ENCODE measurements at places on chromosomes 6 and 20.

DNA sequence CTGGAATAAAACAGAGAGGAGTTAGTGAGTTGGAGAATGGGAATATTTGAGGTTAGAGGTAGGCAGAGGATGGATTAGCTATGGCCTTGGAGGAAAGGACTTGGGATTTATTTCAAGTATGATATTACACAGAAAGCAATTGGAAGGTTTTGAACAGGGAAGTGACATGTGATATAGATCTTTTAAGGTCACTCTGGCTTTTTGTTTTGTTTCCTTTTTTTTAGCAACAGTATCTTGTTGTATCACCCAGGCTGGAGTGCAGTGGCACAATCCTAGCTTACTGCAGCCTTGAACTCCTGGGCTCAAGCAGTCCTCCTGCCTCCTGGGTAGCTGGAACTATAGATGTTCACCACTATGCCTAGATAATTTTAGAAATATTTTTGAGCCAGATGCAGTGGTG is 190.3 kb downstream of the UTRN start:
- no peak for DNase-seq

GRCh38 chr6:66538551-66539135 is 831.6 kb upstream of the EYS start:
- no peak for DNase-seq

DNA sequence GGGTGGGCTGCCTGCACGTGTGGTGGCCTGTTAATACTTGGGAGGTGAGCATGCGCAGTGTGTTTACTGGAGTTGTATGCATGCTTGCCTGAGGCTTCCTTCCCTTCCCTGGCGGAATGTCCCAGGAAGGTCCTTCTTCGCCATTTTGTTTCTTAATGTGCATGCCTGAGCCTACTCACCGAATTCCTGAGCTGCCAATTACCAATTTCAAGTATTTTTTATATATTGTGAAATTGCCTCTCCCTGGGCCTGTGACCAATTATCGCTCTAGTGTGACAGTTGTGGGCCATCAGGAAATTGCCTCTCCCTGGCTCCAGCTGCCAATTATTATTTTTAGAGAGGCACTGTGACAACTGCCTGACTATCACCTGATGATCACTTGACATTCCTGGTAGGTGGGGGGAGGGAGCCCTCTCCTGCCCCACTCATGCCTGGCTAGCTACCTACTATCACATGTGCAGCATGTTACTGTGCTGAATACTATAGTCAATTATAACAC is 70.0 kb downstream of the FAM50B start:
- no peak for DNase-seq

DNA sequence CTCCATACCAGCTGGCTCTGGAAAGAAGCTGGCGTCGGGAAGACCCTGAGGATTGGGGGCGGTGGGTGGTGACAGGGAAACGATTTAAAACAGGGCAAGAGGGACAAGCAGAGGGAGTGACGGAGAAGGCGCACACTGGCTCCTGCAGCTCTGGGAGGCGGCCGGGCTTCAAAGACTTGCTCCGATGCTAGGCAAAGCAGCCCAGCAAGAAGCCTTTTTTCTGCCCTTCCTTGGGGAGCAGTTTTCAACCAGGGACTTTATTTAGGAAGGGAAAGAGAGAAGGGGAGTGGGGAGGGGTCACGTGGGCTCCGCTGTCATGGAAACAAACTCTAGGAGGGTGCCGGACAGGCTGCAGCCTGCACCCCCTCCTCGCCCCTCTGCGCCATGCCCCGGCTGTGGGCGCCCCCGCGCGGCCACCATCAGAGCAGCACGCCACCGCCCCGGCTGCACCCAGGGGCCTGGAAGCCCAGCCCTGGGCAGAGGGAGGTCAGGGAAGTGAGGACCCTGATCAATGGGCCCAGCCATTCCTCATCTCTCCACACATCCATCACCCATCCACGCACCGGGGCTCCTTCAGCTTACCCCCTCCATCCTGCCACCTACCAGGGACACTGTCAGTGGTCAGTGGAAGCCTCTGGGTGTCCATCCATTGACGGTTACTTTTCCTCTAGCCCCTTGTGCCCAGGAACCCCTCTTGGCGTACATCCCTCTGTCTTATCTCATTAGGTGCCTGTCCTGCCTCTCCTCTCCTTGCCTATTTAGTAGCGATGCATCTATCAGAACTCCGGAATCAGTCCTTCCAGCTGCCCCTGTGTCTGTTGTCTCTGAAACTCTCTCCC is 66.6 kb upstream of the CCDC167 start:
- DNase-seq = peak; percentile 86

DNA sequence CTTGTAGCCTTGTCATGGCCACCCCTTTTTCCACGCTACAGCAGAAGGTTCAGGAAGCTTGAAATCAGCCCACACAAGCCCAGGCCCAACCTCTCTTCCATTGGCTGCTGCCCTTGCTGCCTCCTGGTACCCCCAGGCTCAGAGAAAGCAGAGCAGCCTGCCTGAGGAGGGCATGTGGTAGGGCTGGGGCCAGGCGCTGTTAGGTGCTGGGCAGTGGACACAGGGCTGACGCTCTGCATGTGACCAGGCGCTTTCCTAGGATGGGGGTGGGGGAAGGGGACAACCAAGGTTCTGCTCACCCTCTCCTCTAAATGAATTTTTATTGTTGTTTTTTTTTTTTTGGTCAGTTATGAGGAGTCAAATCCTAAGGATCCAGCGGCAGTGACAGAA is 36.3 kb upstream of the ID1 start:
- DNase-seq = no peak

- no peak for DNase-seq
Observed at GRCh38 chr6:138499303-138500018, at the start of gene NHSL1. Gene NHSL1, minus strand, starts transcription at chr6:138499494. Its CDS starts 204 bp downstream, at chr6:138499290.

- no peak for DNase-seq
Observed at GRCh38 chr20:25136643-25137559, 55.0 kb upstream of the VSX1 start.

DNA sequence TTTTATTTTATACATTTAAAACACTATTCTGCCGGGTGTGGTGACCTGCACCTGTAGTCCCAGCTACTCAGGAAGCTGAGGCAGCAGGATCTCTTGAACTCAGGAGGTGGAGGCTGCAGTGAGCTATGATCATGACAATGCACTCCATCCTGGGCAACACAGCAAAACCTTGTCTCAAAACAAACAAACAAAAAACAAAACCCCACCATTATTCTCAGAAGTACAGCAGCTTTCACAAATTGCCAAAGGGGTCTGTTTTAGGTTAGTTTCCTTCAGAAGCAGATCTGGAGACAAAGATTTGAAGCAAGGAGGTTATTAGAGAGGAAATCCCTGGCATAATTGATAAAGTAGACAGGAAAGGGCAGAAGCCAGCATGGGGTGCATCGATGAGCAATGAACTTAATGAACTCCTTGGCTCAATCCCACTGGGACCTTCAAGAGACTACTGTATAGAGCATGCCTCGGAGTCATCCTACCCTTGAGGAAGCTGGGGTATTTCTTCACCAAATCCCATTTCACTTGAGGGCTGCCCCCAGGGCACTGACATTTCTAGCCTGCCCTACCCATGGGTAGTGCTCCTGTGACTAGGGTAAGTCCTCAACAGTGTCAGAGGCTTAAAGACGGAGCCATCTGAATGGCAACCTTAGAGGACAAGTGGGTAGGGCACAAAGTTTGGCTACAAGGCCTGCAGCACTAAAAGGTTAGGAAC is 43.2 kb upstream of the DDR1 start:
- no peak for DNase-seq

- no peak for DNase-seq
Observed at GRCh38 chr6:130943738-130944137, 116.5 kb downstream of the SMLR1 start.

DNA sequence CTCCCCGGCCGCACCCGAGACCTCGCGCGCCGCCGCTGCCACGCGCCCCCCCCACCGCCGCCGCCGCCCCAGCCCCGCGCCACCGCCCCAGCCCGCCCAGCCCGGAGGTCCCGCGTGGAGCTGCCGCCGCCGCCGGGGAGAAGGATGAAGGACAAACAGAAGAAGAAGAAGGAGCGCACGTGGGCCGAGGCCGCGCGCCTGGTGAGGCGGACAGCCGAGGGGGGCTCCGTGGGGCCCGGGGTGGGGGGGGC is 426 bp downstream of the ASXL1 start:
- no peak for DNase-seq

DNA sequence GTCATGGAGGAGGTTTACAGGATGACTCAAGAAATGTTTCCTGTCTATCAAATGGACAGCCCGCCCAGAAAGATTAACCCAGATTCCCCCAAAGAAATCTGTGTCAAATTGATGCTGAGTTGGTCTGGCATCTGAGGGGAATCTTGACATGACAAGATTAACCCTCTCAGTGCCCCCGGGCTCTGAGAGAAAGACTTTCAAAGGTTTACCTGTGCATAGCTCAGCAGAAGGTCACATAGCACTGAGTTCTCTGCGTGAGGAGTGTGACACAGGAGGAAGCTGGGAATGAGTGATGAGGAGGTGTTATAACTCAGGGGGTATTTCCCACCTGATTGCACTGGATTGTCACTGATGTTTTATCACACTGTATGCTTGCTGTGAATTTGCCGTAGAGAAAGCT is 601.2 kb downstream of the DHX35 start:
- no peak for DNase-seq

GRCh38 chr20:1827974-1828785 is 67.0 kb upstream of the SIRPA start:
- no peak for DNase-seq

GRCh38 chr6:89559487-89559886 is 79.1 kb downstream of the LYRM2 start:
- no peak for DNase-seq

DNA sequence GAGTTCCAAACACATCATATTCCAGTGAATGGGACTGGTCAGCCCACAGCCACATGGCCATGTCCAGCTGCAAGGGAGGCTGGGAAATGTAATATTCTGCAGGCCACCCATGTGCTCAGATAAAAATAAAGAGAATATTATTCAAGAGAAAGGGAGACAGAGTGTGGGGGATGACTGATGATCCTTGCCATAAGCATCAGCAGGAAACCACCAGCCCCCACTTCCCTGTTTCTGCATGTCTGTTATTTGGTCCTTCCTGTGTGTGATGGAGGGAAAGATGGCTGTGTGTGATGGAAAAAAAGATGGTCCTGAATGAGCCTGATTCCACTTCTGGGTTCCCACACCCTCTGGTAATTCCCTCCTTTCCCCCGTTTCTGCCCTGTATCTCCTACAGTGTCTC is 13.1 kb upstream of the RSPO4 start:
- no peak for DNase-seq

- DNase-seq = peak; percentile 63
Observed at GRCh38 chr6:108737594-108738546, 110.4 kb upstream of the ARMC2 start.

- DNase-seq = no peak
Observed at GRCh38 chr6:29653452-29654038, 3.3 kb upstream of the MOG start.

GRCh38 chr6:28719275-28719940 is 193.7 kb downstream of the GPX5 start:
- peak; percentile 69 for DNase-seq

- no peak for DNase-seq
Observed at GRCh38 chr20:9156529-9157280, 87.8 kb downstream of the PLCB4 start.

All from activated T-cell treated with anti-CD3 and anti-CD28 coated beads, Interleukin-2, amount 50 U/mL, for 48 hours (primary cell).